A172 (cell line): ENCODE measurements at places on chromosomes 2 and 18. TPM values are rescaled to one million over a fixed set of nuclear protein-coding genes. Genes with fewer than 3 reads are reported as not detected.

DNA sequence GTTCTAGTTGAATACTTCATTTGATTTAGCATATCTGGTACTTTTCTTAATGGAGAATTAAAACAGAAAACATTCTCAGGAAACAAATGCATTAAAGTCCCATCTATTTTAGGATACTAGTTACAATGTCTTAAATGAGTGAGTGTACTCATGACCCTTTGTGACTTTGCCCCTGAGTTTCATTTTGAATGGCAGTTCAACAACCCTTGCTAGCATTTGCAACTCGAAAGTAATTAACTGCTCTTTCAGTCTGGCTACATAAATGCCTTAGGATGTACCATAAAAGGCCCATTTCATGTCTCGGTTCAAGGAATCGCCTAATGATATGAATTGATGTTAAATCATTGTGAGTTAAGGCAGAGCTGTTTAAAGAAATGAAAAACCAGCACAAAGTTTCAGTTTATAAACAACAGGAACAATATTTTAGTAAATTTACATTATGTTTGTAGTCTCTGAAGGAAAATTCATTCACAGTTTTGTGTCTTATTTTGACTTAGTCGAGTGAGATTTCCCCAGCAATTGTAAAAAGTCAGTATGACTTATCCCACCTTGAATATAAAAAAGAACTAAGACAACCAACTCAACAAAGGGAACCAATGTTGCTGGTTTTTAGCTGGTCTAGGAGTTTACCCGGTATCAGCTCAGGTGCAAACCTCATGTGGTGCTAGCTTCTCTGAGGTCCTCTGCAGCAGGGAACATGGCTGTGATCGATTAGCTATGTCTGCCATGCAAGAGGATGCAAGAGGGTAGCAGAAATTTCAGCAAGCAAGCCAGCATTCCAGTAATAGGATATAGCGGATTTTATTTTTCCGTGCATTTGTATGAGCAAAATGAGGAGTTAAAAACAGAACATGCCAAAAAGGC is 386.2 kb downstream of the PTPRM start:
- DNase-seq, result no peak

DNA sequence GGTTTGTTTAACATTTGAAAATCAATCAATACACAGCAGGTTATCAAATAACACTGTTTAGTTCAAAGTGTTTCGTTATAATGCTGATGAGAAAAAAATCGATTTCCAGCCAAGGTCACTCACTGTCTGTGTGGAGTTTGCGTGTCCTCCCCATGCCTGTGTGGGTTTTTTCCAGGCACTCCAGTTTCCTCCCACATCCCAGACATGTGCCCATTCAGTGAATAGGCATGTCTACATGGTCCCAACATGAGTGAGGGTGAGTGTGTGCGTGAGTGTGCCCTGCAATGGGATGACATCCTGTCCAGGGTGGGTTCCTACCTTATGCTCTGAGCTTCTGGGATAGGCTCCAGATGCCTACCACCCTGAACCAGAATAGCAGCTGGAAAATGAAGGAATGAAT is 8.7 kb upstream of the GKN2 start:
- no peak for DNase-seq

Gene MC4R
- 2.7 and 3.9 TPM in 2 replicates for total RNA-seq

GRCh38 chr2:172693037-172693436 is 42.6 kb upstream of the RAPGEF4 start:
- peak; percentile 96 for DNase-seq

GRCh38 chr2:84821806-84822205 is 59.1 kb downstream of the TRABD2A start:
- DNase-seq, result no peak

GRCh38 chr2:19895535-19895934 is 6.2 kb downstream of the TTC32 start:
- no peak for DNase-seq

- DNase-seq, result no peak
Measured at GRCh38 chr2:20551945-20552328, 99.0 kb downstream of the HS1BP3 start.

DNA sequence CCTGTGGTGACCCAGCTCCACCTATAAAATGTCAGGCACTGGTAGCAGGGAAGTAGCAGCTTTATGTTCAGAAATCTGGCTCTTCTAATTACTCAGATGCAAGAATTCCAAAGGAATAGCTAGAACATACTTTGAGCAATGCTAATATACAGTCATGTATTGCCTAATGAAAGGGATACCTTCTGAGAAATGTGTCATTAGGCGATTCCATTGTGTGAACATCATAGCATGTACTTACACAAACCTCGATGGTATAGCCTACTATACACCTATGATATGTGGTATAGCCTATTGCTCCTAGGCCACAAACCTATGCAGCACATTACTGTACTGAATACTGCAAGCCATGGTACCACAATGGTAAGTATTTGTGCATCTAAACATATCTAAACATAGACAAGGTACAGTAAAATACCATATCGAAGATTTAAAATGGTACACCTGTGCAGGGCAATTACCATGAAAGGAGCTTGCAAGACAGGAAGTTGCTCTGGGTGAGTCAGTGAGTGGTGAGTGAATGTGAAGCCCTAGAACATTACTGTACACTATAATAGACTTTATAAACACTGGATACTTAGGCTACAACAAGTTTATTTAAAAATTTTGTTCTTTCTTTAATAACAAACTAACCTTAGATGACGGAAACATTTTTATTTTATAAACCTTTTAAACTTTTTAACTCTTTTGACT is 50.3 kb upstream of the ETAA1 start:
- DNase-seq, result peak; percentile 46

DNA sequence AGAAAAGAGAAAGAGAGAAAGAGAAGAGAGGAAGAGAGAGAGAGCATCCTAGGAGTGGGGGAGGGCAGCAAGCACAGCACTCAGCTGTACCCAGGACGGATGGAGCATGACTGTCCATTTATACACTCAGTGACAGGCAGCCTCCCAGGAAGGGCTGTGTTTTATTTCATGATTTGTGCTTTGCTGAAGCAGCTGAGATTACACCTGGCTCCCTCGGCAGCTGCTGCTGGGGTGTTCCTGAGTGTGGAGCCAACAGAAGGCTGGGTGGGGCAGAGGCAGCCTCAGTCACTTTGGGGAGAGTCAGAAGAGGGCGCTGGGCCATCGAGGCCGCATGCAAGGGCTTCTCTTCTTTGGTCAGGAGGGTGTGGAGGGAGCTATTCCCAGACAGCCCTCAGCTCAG is 47.8 kb upstream of the TEX51 start:
- DNase-seq, result no peak

GRCh38 chr18:61608316-61608715 is 275.1 kb downstream of the CDH20 start:
- peak; percentile 4 for DNase-seq

DNA sequence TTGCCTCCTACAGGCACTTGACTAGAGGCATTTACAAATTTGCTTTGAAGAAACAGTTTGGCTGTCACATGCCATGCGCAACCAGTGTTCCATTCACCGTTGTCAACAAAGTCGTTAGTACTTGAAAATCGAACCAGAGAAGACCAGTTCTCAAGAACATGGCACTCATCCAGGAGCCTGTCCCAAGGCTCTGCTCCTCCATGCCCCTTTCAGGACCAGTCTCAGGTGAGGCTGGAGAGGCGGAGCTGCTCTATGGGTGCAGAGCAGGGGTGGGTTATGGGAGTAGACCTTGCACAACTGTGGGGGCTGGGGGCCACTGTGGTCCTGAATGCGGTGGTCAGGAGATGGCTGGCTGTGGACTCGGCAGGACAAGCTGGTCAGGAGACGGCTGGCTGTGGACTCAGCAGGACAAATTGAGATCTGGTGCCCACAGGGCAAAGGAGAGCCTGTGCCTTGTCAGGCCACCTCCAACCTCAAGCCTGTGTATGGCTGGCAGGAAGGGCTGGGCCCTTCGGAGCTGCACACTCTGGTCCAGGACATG is 12.3 kb upstream of the ATP9B start:
- DNase-seq, result no peak

GRCh38 chr2:206068207-206068606 is 17.8 kb downstream of the INO80D start:
- no peak for DNase-seq

DNA sequence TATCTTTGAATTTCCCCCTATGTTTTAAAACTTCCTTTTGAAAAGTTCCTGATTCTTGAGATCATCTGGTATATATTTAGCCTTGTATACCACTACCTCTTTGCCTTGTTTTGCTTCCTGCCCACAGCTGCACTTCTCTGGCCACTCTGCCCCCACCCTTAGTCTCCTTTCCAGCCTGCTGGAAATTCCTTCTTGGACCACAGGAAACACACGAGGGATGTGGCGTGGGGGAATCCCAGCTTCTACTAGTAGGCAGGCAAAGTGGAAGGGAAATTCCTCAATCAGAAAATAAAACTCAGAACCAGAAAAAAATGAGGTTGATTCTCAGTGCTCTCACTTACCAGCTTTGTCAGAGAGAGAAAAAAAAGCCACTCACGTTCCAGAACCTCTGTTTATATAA is 13.4 kb downstream of the IL18RAP start:
- DNase-seq, result peak; percentile 53

DNA sequence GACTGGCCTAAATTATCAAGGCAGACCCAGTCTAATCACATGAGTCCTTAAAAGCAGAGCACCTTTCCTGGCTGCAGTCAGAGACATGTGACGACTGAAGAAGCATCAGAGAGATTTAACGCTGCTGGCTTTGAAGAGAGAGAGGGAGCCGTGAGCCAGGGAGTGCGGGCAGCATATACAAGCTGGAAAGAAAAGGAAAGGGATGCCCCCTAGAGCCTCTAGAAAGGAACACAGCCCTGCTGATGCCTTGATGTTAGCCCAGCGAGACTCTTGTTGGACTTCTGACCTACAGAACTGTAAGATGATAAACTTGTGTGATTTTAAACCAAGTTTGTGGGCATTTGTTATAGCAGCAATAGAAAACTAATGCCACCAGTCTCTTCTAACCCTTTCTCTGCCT is 58.1 kb downstream of the HEATR5B start:
- peak; percentile 25 for DNase-seq

DNA sequence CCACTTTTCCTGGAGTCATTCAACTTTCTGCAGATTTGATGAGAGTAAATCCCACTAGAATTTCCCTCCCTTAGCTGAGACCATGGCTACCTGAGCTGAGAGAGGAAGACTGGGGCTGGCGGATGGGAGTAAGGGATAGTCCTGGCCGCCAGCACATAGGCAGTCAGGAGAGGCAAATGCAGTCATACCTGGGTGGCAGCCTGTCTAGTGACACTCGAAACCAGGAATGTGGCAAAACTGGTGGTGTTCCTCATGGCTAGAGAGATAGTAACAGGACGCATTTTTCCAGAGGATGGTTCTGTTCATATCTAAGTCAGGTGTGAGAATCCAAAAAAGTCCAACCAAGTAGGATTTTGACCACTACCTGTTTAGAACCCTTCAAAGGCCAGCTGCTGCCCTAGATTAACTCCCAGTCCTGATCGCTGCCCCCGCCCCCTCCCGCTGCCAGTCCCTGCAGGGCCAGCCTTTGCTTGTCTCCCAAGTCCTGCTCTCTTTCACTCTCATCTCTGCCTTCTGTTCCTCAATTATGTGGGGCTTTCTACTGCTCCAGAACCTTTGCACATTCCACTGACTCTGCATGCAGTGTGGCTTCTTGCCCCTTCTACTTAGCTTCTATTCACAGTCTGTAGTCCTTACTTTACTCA is 17.4 kb upstream of the SCG2 start:
- DNase-seq, result no peak

GRCh38 chr2:101930019-101930418 is 61.7 kb upstream of the IL1R2 start:
- no peak for DNase-seq

DNA sequence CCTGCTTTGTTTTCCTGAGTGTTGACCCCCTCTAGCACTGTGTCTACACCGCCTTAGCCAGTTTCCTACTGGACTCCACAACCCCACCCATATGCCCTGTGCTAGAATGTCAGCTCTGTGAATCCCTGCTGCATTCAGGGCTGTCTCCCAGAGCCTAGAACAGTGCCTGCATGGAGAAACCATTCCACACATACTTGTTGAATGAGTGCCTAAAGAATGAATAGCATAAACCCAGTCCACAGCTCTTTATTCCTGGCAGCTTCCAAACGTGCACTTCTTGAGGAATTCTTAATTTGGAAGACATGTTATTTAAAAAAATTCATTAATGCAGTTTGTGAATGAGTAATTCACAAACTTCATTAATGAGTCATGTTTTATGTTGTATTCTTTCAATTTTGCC is 6.5 kb upstream of the NAPG start:
- no peak for DNase-seq

DNA sequence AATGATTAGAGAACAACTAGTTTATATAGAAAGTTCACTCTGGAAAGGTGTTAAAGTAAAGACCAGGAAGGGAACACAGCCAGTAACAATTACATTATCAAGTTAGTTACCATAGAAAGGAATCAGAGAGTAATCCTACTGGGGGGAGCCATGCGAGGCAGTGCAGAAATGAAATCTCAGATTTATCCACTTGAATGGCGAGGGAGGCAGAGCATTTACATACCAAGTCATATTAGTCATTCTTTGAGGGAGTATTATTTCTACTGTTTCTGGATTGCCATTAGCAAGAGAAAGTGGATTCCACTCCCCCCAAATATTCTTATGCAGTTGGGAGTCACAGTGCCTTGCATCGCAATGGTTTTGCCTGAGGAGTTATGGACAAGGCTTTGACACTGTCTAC is 472.7 kb upstream of the TRIB2 start:
- DNase-seq, result peak; percentile 20

- no peak for DNase-seq
Measured at GRCh38 chr18:52897611-52898484, 557.9 kb downstream of the DCC start.

Gene ANTXR1
- total RNA-seq, result 57.0 and 83.5 TPM in 2 replicates

DNA sequence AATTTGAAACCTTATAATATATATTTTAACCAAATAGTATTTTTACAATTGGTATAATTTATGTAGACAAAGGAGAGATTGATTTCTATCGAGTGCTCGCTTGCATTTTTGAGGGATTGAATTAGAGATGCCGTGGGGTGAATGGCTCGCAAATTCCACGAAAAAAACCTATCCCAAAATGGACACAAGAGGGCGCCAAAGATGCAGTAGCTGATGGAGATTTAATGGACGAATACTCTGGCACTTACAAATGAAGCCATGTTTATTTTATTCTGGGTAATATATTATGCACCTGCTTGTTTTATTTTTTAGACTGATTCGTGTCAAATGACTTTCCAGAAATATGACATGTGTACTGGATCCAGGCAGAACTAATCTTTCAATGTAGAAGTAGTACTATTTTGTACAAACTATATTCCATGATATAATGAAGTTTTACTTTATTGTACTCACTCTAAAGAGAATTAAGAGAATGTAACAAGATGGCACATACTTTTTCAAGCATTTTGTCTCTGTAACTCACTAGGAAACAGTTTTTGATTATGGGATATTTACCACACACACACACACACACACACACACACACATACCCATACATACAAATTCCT is 505.4 kb downstream of the PLCL1 start:
- DNase-seq, result peak; percentile 69

Gene REG3G
- total RNA-seq, result not detected in 2 replicates

GRCh38 chr2:122001441-122001874 is 246.0 kb downstream of the TSN start:
- no peak for DNase-seq

- no peak for DNase-seq
Measured at GRCh38 chr2:85772841-85773491, 19.2 kb downstream of the ATOH8 start.
